H7 (cell line): ENCODE measurements at places on chromosomes 7 and 10. TPM values are rescaled to one million over a fixed set of nuclear protein-coding genes. Genes with fewer than 3 reads are reported as not detected.

SLC16A9 gene
- total RNA-seq = 4.1 and 5.7 TPM in 2 replicates

GRCh38 chr7:151853896-151854719 is 22.8 kb downstream of the PRKAG2 start:
- DNase-seq = no peak

DNA sequence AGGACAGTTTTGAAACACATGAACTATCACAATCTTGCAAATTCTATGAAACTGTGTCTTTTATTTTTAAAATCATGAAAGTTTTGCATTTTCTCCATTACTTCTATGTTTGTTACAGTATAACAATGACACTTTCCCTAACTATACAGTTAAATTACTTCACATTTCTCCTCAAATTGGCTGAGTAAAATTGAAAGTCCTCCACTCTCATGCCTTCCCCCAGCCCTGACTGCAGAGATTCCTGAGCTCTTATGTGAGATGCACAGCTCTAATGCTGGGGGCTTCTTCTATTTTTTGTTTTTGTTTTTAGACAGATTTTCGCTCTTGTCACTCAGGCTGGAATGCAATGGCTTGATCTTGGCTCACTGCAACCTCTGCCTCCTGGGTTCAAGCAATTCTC is 22.7 kb upstream of the MAP3K8 start:
- DNase-seq = no peak

GFRA1 gene
- 1.6 and 1.7 TPM in 2 replicates for total RNA-seq

ANKRD61 gene
- total RNA-seq = 0.18 and 0.31 TPM in 2 replicates

DNA sequence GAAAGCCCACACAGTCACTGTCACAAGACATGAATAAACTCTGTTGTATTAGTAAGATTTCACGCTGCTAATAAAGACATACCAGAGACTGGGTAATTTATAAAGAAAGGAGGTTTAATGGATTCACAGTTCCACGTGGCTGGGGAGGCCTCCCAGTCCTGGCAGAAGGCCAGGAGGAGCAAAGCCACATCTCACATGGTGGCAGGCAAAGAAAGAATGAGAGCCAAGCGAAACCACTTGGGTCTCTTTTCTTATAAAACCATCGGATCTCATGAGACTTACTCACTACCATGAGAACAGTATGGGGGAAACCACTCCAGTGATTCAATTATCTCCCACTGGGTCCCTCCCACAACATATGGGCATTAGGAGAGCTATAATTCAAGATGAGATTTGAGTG is 110.2 kb downstream of the ST8SIA6 start:
- DNase-seq = no peak

DNA sequence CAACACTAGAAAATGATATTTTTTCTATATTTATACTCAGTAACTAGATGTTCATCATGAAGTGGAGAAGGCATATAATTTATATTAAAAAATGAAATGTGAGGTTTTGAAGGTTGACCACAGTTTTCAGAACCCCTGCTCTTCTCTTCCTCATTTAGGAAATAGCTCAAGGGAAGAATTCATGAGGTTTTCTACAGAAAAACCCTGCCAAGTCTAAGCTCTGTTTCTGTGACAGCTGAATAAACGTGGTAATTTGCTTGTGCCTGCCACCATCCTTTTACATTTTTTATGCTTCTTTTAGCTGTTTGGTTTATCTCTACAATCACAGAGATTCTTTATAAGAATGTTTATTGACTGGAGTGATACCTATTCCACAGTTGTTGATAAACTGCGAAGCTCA is 630.3 kb upstream of the POT1 start:
- no peak for DNase-seq

- DNase-seq = peak; percentile 7
Observed at GRCh38 chr7:104767826-104768536, 246.0 kb upstream of the KMT2E start.

- DNase-seq = peak; percentile 76
Observed at GRCh38 chr10:86348321-86349210, 18.0 kb downstream of the GRID1 start.

EPHB6 gene
- 4.0 and 8.8 TPM in 2 replicates for total RNA-seq

- DNase-seq = peak; percentile 39
Observed at GRCh38 chr10:31836569-31837406, 91.8 kb downstream of the ARHGAP12 start.

DNA sequence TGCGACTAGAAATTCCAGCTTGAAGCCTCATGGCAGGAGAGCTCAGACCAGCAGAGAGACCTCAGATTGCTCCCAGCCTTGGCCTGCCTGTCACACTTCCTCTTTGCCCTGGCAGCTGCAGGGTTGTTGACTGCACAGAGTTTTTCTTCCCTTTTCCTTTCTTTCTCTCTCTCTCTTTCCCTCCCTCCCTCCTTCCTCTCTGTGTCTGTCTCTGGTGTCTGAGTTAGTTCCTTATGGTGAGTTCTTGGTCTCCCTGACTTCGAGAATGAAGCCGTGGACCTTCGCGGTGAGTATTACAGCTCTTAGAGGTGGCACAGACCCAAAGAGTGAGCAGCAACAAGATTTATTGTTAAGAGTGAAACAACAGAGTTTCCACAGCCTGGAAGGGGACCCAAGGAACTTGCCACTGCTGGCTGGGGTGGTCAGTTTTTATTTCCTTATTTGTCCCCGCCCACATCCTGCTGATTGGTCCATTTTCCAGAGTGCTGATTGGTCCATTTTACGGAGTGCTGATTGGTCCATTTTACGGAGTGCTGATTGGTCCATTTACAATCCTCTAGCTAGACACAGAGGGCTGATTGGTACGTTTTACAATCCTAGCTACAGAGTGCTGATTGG is 266.3 kb downstream of the RPS24 start:
- no peak for DNase-seq

- no peak for DNase-seq
Observed at GRCh38 chr7:96388620-96389383, 66.9 kb upstream of the SLC25A13 start.

DNA sequence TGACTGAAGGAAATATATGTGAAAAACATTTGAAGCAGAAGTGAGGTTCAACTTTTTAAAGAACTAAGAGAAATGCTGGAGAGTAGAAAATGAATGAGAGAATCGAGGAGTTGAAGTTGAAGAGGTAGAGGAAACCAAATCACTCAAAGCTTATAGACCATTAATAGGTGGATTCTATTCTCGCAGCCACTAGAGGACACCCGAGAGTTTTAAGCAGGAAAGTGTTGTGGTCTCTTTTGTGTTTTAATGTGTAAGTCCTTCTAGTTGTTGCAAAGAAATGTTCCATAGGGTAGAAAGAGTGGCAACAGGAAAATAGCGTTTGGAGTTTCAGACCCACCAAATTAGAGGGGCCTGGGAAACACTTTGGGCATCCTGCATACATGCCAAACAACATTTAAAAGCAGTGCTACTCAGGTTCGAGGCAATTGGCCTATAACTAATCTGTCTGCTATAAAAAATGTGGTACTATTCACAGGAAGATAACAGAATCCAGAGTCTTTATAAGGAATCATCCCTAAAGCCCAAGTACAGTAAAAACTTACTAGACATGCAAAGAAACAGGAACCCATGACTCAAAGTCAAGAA is 75.3 kb upstream of the TAS2R16 start:
- DNase-seq = peak; percentile 12

DNA sequence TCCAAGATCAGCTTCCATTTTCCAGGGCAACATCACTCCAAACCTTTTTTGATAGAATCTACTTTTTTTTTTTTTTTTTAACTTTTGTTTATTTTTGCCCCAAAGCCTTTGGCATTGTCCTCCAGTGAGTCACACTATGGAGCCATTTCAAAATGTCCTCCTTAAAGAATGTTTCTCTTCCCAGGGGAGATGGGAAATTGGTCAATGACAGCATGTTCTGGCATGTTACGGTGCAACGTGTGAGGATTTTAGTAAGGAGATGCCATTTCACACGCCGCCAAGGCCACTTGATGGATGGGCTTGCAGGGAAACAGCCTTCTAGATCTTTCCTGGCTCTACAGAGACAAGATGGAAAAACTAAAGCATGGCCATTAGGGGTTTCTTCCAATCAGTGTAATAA is 30.7 kb upstream of the TRIL start:
- no peak for DNase-seq

- peak; percentile 85 for DNase-seq
Observed at GRCh38 chr7:24284699-24285506, 913 bp downstream of the NPY start.

DNA sequence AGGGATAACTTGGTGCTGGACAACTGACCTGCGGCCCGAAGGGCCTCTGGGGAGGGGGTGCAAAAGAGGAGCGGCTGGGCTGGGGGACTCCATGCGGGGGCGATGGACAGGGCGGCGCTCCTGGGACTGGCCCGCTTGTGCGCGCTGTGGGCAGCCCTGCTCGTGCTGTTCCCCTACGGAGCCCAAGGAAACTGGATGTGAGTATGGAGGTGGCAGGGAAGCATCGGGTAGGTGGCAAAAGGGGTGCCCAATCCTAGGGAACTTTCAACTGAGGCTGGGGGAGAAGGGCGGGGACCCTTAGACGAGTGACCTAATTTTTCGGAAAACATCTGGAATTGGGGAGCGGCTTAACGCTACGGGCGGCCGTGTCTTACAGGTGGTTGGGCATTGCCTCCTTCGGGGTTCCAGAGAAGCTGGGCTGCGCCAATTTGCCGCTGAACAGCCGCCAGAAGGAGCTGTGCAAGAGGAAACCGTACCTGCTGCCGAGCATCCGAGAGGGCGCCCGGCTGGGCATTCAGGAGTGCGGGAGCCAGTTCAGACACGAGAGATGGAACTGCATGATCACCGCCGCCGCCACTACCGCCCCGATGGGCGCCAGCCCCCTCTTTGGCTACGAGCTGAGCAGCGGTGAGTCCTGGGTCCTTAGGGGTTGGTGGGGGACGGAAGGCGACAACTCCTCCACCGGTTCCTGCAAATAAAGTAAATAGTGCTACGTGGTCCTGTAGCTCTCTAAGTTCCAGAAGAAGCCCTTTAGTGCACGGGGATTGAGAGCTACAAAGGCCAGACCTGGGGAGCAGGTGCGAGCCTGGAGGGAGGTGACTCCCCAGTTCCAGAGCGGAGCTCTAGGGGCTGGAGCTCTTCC is 622 bp downstream of the WNT16 start:
- peak; percentile 73 for DNase-seq

DNA sequence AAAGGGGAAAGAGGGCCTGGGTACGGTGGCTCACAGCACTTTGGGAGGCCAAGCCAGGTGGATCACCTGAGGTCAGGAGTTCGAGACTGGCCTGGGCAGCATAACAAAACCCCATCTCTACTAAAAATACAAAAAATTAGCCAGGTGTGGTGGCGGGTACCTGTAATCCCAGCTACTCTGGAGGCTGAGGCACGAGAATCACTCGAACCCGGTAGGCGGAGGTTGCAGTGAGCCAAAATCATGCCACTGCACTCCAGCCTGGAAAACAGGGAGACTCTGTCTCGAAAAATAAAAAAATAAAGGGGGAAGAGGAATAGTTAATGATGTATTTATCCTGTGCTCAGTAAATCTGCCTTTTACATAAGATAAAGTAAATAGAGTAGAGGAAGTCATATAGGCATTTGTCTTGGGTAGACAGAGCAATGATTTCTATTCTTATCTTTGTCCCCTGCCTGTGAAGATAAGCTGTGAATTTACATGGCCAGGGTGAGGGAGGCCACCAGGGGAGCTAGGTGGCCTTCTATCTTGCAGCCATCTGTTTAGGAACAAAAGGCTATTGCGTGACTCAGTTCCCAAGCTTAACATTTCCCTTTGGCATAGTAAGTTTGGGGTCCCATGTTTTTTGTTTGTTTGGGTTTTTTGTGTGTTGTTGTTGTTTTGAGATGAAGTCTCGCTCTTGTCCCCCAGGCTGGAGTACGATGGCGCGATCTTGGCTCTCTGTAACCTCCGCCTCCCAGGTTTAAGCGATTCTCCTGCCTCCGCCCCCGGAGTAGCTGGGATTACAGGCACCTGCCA is 73.2 kb upstream of the GTF2I start:
- DNase-seq = no peak

- DNase-seq = peak; percentile 53
Observed at GRCh38 chr10:13272164-13272571, 27.7 kb downstream of the PHYH start.

DNA sequence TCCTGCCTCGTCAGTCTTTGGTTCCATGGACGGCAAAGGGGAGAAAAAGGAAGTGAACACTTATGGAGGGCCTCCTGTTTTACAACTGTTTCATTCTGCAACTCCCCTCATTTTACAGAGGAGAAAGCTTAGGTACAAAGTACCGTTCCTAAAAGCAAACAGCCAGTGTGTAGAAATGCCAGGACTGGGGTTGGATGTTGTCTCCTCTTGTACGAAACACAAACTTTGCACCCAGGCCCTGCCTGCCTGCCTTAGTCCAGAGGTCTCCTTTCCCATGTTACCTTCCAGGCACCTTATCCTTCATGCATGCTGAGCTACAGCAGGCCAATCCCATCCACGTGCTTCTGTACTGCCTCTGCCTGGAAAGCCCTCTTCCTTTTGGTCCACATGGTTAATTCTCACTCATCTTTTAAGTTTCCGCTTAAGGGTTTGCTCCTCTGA is 86.0 kb downstream of the ICA1 start:
- DNase-seq = no peak

DNA sequence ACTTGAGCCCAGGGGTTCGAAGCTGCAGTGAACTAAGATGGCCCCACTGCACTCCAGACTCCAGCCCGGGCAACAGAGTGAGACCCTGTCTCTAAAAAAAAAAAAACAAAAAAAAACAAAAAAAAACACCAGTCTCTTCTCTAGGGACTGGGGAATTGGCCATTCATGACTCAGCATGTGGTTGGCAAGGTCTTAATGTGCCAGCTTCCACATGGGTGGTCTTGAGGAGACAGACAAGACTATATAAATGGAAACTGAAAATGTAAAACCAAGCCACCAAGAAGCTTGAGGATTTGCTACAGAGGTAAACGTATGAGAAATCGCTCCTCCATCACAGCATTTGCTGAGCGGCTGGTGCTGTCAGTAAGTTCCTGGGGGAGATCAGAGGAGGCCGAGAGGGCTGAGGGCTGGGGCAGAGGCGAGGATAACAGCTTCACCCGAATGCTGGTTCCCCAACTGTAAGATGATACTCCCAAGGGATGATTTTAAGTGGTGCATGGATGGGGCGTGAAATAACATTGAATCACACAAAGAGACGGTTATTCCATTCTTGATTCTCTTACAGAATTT is 128.7 kb downstream of the C10orf105 start:
- DNase-seq = no peak

GRCh38 chr10:129580010-129580409 is 113.0 kb downstream of the MGMT start:
- peak; percentile 51 for DNase-seq
